Activated T-cell treated with anti-CD3 and anti-CD28 coated beads, Interleukin-2, amount 50 U/mL, for 48 hours (primary cell): ENCODE measurements at places on chromosomes 13 and 19.

GRCh38 chr19:16894080-16894479 is 5.3 kb downstream of the F2RL3 start:
- DNase-seq, result no peak

GRCh38 chr13:27965740-27966640 is 3.1 kb downstream of the CDX2 start:
- DNase-seq, result no peak

DNA sequence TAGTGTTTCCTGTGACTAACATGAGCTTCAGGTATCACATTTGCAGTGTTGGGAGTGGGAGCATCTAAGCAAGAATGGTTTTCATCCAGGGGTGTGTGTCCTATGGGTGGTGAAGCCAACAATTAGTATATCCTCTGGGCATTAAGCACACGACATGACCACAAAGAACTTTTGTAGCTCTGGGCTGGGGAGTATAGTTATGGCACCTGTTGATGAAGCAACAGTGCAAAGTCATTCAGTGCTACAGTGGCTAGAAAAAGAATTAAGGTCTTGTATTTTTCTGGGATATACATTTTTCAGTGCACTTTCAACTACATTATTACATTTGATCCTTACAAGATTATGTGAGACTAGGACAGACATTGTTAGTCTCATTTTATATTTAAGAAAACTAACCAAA is 21.8 kb downstream of the CCNA1 start:
- DNase-seq, result no peak

GRCh38 chr19:18441804-18442788 is 4.2 kb upstream of the ISYNA1 start:
- no peak for DNase-seq

GRCh38 chr19:50978772-50979390 is 4.8 kb downstream of the KLK7 start:
- DNase-seq, result no peak

GRCh38 chr19:58274771-58275201 is 4.0 kb upstream of the ZNF8 start:
- DNase-seq, result no peak

- no peak for DNase-seq
These were observed 11.9 kb downstream of the EPS8L1 start for GRCh38 chr19:55087542-55087901.

DNA sequence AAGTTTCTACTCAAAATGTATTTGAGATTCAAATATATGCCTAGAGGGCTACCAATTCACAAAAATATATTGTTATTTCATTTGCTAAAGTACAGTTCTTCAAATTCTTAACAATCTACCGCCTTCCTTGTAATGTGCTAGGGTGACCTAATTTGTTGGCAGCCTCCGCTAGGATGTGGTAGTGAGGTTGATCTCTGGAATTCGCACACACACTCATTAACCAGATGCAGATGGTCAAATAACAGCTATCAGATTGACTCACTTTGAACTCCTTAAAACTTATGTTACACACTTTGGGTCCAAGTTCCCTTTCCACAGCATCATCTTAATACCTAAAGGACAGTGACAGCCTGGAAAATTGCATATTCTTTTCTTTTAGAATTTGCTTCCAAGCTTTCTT is 367.3 kb downstream of the DCT start:
- no peak for DNase-seq

GRCh38 chr13:47459512-47459911 is 541.6 kb downstream of the SUCLA2 start:
- DNase-seq, result no peak
